Panc1 (cell line): ENCODE measurements at places on chromosomes 2 and 18.

DNA sequence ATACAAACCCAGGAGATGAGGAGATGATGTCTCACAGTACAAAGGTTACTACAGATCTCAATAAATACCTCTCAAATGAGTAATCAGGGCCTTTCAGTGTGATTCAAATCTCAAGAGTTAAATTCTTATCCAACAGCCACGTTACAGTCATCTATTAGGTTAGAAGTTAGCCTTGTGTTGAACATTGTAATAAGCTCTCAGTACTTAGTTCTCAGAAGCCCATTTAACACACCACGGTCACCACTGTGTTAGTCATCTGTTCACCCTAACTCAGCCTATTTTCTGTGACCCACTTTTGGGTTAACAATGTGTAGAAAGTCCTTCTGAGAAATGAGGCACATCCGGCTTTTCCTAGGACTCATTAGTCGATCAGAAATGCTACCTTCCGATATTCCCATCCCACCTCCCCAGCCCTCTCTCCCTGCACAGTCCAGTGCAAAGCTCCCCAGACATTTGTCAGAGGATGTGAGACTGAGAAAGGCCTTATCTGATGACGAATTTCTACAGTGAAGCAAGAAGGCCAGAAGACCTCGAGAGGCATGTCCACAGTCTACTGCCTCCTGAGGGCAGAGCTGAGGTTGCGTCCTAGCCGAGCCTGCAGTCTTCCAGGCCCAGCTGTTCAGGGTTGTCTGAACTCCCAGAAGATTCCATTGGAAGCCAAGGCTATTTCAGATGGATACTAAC, 92.6 kb downstream of the ACTR2 start:
- peak; percentile 93 for DNase-seq

DNA sequence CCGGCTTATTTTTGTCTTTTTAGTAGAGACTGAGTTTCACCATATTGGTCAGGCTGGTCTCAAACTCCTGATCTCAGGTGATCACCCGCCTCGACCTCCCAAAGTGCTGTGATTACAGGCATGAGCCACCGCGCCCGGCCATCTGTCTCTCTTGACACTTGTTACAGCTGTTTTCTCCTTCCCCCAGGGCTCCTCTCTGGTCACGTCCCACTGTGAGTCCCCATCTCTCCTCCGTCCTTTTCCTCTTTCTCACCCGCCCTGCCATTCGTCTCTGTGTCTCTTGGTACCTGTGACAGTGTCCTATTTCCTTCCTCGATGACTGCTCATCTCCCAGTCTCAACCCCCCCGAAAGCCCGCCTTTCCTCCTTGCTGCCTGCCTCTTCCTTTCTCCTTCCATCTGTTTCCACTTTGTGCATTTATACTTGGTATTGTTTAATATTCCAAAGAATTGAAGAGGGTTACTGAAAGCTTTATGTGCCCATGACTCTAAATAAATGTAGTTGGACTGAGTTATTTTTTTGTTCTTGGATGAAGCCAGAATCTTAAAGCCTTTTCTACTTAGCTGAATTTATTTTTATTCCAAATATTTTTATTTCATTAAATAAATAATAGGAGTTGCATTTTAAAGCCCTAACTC, 241.5 kb downstream of the SH3RF3 start:
- DNase-seq: no peak

- no peak for DNase-seq
Observed at GRCh38 chr2:225737556-225737955, 338.0 kb downstream of the NYAP2 start.

DNA sequence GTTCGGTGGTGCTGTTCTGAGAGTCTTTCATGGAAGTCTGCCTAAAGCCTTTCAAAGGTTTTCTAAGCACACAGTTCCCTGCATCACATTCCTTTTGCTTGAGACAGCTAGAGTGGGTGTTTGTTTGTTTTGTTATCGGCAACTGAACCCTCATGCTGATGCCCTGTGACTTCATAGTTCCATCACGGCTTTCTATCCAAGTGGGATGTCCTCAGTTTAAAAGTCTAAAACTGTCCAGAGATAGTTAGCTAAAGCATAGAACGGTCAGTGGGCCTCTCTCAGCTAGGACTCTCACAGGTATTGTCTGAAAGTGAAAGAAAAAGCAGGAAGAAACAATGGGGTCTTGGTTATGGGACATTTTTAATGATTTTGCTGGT, 337.3 kb downstream of the OSR1 start:
- DNase-seq: no peak

DNA sequence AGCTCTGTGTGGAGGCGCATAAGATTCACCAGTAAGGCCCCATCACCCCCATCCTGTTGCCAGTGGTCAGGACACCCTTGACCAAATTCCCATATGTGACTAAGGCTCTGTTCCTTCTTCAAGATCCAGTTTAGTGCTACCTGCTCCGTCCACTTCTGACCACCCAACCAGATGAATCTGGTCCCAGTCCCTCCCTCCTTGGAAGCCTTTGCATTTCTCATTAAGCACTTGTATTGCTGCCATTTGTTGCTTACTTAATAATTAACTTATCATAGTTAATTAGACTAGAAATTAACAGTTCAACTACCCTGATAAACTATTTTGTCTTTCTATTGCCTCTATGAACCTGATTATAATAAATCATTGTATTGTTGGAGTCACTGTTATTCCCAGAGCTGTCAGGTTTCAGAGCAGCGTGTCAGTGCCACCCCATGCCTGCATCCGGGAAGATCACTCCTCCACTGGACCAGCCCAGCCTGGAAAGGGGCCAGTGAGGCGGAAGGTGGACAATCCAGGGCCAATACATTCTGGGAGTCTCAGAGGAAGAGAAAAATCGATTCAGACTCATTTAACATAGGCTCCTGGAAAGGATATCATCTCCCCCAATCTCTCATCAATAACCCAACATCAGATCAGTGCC, 9.5 kb upstream of the NAT8 start:
- no peak for DNase-seq

DNA sequence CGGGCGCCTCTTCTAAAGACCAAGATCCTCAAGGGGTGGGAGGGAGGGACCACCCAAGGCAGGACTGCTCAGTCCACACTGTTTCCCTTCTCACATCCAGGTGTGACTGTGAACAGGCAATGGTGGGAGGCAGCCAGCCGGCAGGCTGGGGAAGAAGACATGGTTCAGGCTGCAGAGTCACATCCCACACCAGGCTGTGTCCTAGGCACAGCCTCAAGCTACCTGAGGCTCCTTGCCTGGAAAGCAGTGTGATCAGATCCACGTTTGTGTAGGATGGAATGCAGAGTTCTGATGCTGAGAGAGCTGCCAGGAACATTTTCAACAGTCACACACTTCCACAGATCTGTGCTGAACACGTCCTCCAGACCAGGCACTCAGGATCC, 16.4 kb downstream of the SLC66A2 start:
- DNase-seq: no peak

GRCh38 chr2:2898744-2899143, 478.9 kb downstream of the EIPR1 start:
- DNase-seq: no peak

DNA sequence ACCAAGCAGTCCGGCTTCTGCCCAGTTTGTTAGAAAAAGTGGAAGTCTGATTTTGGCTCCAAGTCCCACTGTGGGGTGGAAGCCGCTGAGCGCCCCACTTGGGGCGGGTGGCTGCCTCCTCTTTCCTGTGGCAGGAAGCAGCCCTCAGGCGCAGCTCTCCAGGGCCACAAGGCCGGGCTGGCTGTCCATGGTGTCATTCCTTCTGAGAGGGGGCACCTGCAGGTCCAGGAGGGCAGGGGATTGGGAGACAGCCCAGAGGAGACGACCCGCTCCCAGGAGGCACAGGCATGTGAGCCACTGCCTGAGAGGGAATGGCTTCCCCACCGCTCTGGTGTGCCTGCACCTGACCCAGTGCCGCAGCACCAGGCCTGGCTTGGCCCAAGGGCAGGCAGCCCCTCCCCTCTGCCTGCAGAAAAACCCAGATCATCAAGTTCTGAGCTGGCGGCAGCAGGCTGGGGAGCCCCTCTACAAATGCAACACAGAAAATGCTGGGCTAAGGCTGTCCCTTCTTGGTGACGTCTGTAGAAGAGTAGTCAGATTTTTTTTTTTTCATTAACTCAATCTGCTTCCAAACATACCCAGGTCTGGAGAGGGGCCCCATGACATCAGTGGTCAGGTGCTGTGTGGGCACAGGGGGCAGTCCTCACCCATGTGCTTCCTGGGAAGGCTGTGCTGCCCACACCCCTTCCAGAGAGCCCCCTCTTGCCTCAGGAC, 38.4 kb downstream of the HS6ST1 start:
- DNase-seq: no peak

DNA sequence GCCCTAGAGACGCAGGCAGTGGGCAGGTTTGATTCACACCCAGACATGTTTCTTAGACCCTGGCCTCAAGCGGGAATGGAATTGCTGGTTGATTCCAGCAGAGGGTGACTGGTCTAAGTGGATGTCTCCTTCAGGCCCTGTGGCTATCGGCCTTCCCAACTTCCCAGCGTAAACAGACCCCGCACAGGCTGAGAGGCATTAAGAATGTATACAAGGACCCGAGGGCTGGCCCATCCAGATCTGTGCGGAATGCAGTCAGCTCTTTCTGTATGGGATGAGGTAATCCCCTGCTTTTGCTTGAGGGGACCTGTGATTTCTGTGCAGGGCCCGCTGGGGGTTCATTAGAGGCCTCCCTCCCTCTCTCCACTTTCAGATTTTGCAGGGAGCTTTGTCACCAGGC, 6.5 kb downstream of the ACKR3 start:
- DNase-seq: no peak

DNA sequence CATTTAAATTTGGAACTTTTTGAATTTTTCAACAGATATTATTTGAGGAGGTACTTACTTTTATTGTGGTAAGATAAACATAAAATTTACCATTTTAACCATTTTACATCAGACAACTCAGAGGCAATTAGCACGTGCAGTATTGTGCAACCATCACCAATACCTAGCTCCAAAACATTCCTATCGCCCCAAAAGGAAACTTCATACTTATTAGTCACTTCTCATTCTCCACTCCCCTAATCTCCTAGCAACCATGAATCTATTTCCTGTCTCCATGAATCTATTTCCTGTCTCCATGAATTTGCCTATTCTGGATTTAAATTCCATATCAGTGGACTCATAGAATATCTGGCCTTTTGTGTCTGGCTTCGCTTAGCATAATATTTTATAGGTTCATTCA, 69.9 kb upstream of the FAM136A start:
- DNase-seq: no peak

- no peak for DNase-seq
Observed at GRCh38 chr18:48886520-48887293, 64.1 kb downstream of the SMAD7 start.

- no peak for DNase-seq
Observed at GRCh38 chr2:211845338-211846035, 693.1 kb downstream of the ERBB4 start.

- no peak for DNase-seq
Observed at GRCh38 chr2:228039752-228040534, 141.5 kb downstream of the SPHKAP start.

DNA sequence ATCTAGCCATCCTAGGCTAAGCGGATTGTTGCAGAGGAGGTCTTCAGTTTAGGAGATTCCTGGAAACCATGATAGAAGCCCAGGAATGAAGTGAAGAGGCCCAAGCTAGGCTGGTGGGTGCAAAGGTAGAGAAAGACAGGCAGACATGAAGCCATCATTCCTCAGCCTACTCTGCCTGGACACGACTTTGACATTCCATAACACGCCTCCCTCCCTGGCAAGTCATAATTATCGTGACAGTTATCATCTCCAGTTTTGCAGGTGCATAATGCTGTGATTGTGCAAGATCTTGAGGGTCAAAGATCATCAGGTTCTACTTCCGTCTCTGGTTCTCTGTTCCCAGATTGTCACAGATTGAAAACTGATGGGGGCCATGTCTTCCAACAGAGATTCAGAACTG, 15.2 kb upstream of the FZD5 start:
- no peak for DNase-seq

- DNase-seq: no peak
Observed at GRCh38 chr2:9844576-9844975, 1.3 kb downstream of the TAF1B start.

- DNase-seq: no peak
Observed at GRCh38 chr2:217742276-217742675, 260.5 kb downstream of the TNS1 start.

DNA sequence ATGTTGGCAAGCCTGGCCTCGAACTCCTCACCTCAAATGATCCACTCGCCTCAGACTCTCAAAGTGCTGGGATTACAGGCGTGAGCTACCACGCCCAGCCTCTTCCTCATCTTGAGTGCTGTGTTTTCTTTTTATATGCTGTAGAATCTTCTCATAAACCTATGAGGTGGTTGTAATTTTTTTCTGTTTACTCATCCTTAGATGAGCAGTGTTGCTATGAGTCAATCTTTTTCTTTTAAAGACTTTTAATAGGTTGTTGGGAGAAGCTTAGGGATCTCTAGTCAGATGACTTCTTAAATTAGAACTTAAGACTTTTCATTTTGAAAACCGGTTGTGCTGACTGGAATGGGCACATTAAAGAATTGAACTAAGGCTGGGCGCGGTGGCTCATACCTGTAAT, 8.7 kb upstream of the AAK1 start:
- DNase-seq: no peak

DNA sequence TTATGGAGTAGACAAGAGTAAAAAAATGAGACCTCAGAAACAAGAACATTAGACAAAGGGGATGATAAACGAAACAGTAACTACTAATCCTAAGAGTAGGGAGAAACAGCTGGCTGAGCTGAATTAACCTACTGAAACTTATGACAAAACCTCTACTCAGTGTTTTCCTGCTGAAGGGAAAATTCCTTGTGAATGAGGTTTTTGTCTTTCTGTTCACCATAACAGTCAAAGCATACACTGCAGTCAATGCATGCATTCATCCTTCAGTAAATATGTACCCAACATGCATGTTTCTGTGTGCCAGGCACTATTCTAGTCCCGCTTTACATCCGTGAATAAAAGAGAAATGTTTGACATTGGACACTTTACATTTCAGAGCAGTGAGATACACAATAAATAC, 805.6 kb upstream of the KLHL29 start:
- no peak for DNase-seq

DNA sequence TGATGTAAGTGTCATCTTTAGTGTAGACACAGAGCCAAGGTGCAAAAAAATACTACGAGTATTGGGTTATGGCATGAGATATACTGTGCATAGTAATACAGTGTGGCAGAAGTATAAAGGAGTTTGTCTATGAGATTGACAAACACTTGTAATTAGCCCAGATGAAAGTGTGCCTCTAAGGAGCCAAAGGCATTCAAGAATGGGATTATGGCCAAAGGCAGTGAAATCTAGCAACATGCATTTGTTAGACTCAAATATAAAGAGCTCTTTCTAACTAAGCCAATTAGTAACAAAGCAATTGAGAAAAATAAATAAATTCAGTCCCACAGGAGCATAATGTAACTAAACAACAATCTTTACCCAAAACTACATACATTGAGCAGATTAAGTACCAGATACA, 1761.8 kb downstream of the SUCLG1 start:
- DNase-seq: no peak

GRCh38 chr2:30310955-30311354, 79.6 kb downstream of the LBH start:
- DNase-seq: no peak

GRCh38 chr2:229921101-229921891, 513 bp downstream of the TRIP12 start:
- DNase-seq: no peak
